Activated CD4-positive, alpha-beta memory T cell treated with anti-CD3 and anti-CD28 coated beads for 36 hours (primary cell): ENCODE measurements at places on chromosomes 11 and 22. TPM values are rescaled to one million over a fixed set of nuclear protein-coding genes. Genes with fewer than 3 reads are reported as not detected.

GRCh38 chr11:86495351-86495750 lies 120.7 kb downstream of the CCDC81 start:
- no peak for DNase-seq
- H3K4me3 ChIP-seq: no peak overlapping the region
- no peaks in the 10 kb centered on the region for H3K36me3 ChIP-seq
- H3K4me1 ChIP-seq: no peaks in the 10 kb centered on the region
- H3K27ac ChIP-seq: no peak overlapping the region

- DNase-seq: no peak
- H3K27me3 ChIP-seq: no peaks in the 10 kb centered on the region
- no peak overlapping the region for H3K27ac ChIP-seq
- no peaks in the 10 kb centered on the region for H3K4me1 ChIP-seq
- H3K36me3 ChIP-seq: no peaks in the 10 kb centered on the region
These were observed 234.9 kb upstream of the SESN3 start for GRCh38 chr11:95465887-95466286.

GRCh38 chr11:11494348-11494747 lies 127.5 kb downstream of the GALNT18 start:
- no peak overlapping the region for H3K27ac ChIP-seq
- DNase-seq: no peak

DNA sequence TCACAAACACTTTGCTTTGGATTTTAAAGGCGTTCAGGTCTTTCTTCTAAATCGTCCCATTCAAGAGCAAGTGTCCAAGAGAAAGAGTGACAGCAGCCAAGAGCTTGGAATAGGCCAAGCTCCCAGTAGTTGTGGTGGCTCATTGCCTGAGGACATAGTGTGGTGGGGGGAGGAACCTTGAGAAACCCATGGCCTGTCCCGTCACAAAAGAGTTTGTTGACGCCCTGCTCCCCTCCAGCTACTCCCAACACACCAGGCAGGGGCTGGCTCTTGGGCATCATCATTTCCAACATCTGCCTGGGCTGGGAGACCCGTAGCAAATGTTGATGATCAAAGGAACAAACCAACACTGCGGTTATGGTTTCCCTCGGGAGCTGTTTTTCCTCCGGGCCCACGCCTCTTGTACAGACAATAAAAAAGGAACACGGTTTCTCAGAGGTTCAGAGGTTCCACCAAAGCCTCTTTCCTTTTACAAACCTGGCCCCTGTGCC lies 20.8 kb downstream of the FADS3 start:
- no peak overlapping the region for H3K4me3 ChIP-seq
- H3K4me1 ChIP-seq: peaks cover 2% of the 10 kb centered on the region
- DNase-seq: no peak
- H3K27ac ChIP-seq: no peak overlapping the region
- no peaks in the 10 kb centered on the region for H3K36me3 ChIP-seq
- H3K27me3 ChIP-seq: peaks cover 2% of the 10 kb centered on the region

DNA sequence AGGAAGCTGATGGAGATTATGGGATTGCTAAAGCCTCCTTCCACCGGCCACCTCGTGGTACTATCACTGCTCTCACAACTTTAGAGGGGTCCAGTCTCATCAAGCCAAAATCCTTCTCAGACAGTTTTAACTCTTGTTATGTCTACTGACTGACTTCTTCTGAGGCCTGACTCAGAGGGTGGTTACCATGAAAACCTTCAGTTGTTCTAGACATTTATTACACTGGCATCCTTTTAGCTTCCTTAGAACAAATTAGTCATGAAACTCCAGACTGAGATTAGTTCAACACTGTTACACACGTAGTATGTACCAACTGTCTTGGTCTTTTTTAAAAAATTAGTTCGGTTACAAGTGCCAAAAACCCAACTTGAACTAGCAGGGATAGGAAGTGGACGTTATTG lies 7.5 kb downstream of the DIXDC1 start:
- peak overlapping the region; percentile 37 for H3K4me3 ChIP-seq
- peaks cover 2% of the 10 kb centered on the region for H3K36me3 ChIP-seq
- peaks cover 38% of the 10 kb centered on the region for H3K4me1 ChIP-seq
- DNase-seq: peak; percentile 43

GRCh38 chr22:48919851-48920589 lies 907.7 kb downstream of the BRD1 start:
- H3K4me3 ChIP-seq: no peak overlapping the region
- no peaks in the 10 kb centered on the region for H3K36me3 ChIP-seq

GRCh38 chr11:23903044-23903704 lies 593.7 kb upstream of the LUZP2 start:
- H3K4me1 ChIP-seq: no peaks in the 10 kb centered on the region
- H3K36me3 ChIP-seq: no peaks in the 10 kb centered on the region
- no peak overlapping the region for H3K27ac ChIP-seq
- no peak for DNase-seq
- no peak overlapping the region for H3K4me3 ChIP-seq

GRCh38 chr11:104866815-104867214 lies 31.4 kb downstream of the CASP12 start:
- no peak for DNase-seq
- H3K27ac ChIP-seq: no peak overlapping the region
- H3K4me3 ChIP-seq: no peak overlapping the region
- H3K36me3 ChIP-seq: no peaks in the 10 kb centered on the region
- no peaks in the 10 kb centered on the region for H3K27me3 ChIP-seq
- H3K4me1 ChIP-seq: no peaks in the 10 kb centered on the region

DNA sequence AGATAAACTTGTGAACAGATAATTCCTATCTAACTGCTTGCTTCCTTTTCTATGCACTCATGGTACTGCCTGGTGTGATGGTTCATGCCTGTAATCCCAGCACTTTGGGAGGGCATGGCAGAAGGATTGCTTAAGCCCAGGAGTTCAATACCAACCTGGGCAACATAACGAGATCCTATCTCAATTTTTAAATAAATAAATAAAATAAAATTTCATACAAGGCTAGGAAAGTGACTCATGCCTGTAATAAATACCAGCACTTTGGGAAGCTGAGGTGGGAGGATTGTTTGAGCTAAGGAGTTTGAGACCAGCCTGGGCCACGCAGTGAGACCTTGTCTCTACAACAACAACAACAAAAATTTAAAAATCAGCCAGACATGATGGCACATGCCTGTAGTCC lies 166.6 kb downstream of the COMMD9 start:
- no peak overlapping the region for H3K27ac ChIP-seq
- no peak for DNase-seq
- H3K27me3 ChIP-seq: peaks cover 7% of the 10 kb centered on the region
- H3K36me3 ChIP-seq: no peaks in the 10 kb centered on the region
- H3K4me3 ChIP-seq: no peak overlapping the region

DNA sequence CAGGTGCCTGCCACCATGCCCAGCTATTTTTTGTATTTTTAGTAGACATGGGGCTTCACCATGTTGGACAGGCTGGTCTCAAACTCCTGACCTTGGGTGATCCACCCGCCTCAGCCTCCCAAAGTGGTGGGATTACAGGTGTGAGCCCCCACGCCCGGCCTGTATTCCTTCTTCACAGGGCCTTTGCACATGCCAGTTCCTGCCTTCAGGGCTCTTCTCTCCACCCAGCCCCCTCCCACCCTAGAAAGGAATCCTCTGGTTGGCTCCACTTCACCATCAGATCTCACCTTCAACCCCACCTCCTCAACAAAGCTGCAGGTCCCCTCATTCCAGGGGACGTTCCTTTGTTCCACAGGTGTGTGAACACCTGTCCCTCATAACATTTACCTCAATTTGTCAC lies 2.0 kb downstream of the POLR3H start:
- H3K27ac ChIP-seq: peak overlapping the region; percentile 89
- H3K27me3 ChIP-seq: no peaks in the 10 kb centered on the region
- peak overlapping the region; percentile 97 for H3K4me3 ChIP-seq
- no peak for DNase-seq

DNA sequence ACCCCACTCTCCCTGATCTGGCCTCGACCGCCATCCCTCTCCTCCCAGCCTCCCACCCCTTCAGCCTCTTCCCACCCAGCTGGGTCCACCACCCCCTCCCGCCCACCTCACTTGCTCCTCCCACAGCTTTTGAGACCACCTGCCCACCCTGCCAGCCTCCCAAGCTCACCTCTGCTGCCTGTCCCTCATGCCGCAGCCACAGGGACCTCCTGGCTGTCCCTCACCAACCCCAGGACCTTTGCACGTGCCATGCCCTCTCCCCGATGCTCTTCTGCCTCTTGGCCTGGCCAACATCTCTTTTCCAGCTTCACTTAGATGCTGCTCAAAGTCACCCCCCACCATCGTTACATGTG lies 6.5 kb downstream of the PNPLA5 start:
- no peak overlapping the region for H3K27ac ChIP-seq
- no peaks in the 10 kb centered on the region for H3K36me3 ChIP-seq
- no peaks in the 10 kb centered on the region for H3K4me1 ChIP-seq
- H3K27me3 ChIP-seq: peaks cover 32% of the 10 kb centered on the region

DNA sequence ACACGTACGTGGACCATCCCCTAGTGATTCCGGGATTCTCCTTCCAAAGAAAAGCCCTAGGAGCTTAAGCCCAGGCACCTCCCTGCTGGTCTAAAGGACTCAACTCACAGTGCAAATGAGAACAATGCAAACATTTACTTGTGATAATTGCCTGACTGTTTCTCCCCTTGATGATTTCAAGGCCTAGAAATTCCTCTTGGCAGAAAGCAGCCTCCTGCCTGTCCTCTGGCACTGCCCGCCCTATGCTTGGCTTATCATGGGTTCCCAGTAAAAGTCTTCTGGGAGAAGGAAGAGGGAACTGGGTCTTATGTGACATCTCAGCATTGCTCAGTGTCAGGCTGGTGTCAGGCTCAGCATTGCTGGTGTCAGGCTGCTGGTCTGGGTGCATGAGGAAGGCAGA lies 351.8 kb downstream of the SHANK2 start:
- no peaks in the 10 kb centered on the region for H3K27me3 ChIP-seq
- no peaks in the 10 kb centered on the region for H3K36me3 ChIP-seq
- DNase-seq: no peak
- H3K4me3 ChIP-seq: no peak overlapping the region

GRCh38 chr22:20267441-20268278 lies 458 bp downstream of the RTN4R start:
- no peak overlapping the region for H3K27ac ChIP-seq
- peaks cover 3% of the 10 kb centered on the region for H3K4me1 ChIP-seq
- no peaks in the 10 kb centered on the region for H3K36me3 ChIP-seq

TRPM5 gene
- not detected for total RNA-seq

FAT3 gene
- not detected for total RNA-seq

PNPLA2 gene
- total RNA-seq: 35.0 TPM

OR2AG1 gene
- total RNA-seq: not detected

SCGB1C1 gene
- total RNA-seq: not detected

SPATA19 gene
- total RNA-seq: not detected

SLC25A1 gene
- total RNA-seq: 62.9 TPM

XKR3 gene
- not detected for total RNA-seq

TMEM45B gene
- 4.9 TPM for total RNA-seq

PHF5A gene
- 55.4 TPM for total RNA-seq

YWHAH gene
- 137 TPM for total RNA-seq

IFITM10 gene
- total RNA-seq: 0.27 TPM
